ENCODE measurements at places on chromosomes 4 and X.
A peak's percentile ranks its signal among the peaks of the same experiment; 100 is the strongest.

GRCh38 chr4:23973308-23973855 lies 83.5 kb upstream of the PPARGC1A start:
- DNase-seq, result no peak

GRCh38 chrX:9534686-9535085 lies 69.8 kb downstream of the TBL1X start:
- DNase-seq, result no peak

DNA sequence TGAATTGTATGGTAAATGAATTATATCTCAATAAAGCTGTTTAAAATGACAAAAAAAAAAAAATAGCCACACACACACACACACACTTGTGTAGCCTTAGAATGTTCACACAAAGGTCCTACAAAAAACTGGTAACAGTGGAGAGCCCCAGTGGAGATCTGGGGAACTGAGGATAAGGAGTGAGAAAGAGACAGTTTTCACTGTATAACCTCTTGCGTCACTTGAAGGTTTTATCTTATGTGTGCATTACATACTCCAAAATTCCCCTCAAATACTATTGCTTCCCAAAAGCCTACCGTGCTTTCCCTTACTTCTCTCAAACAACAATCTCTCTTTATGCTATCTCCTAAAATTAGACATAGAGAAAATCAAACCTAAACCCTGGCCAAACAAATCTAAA lies 67.8 kb downstream of the SMC1A start:
- no peak for DNase-seq

GRCh38 chr4:79991601-79992000 lies 81.4 kb downstream of the ANTXR2 start:
- DNase-seq, result no peak

- DNase-seq, result no peak
Measured at GRCh38 chr4:26060286-26060685, 146.3 kb downstream of the SMIM20 start.

DNA sequence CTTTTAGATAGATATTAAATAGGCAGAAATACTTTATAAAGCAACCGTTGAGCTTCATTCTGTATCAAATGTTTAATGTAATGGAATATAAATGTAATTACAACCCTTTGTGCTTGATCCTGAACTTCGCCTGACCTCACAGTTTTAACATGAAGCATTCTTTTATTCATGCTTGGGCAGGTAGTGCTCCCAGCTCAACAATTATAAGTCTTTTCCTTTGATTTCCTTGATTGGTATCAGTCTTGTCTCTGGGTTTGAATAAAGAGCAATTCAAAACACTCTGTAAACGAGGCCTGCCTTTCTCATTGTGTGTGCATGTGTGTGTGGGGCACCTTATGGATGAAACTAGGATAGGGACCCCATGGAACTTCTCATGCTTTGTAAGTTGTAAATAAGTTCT lies 6.8 kb downstream of the METAP1 start:
- DNase-seq, result no peak

DNA sequence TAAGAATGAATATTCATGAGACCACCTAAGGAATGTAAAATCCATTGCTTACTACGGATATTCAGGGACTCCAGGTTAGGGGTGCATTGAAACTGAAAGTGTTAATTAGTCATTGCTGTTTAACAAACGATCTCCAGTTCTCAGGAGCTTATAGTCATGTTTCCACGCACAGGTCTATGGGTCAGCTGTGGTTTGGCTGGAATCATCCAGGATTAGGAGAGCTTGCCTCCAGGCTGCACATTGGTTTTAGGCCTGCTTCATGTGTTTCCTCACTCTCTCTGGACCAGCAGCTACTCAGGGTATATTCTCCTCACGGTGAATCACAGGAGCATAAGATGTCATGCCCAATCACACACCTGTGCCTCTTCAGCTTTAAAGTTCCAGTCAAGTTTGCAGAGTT lies 98.9 kb downstream of the ATXN3L start:
- DNase-seq, result no peak

GRCh38 chrX:153692611-153693156 lies 5.0 kb downstream of the SLC6A8 start:
- no peak for DNase-seq

GRCh38 chr4:148704291-148704690 lies 262.1 kb upstream of the NR3C2 start:
- no peak for DNase-seq

DNA sequence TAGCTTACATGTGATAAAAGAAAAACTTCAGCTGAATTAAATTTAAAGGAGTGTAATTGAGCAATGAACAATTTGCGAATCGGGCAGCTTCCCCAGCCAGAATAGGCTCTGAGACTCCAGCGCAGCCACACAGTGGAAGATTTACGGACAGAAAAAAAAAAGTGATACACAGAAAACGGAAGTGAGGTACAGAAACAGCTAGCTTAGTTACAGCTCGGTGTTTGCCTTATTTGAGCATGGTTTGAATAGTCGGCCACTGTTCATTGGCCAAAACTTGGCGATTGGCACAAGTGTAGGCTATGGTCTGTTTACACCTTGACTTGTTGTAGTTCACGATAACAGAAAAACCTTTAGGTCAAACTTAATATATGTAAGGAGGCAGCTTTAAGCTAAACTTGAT lies 16.7 kb upstream of the SUPT20HL1 start:
- no peak for DNase-seq

DNA sequence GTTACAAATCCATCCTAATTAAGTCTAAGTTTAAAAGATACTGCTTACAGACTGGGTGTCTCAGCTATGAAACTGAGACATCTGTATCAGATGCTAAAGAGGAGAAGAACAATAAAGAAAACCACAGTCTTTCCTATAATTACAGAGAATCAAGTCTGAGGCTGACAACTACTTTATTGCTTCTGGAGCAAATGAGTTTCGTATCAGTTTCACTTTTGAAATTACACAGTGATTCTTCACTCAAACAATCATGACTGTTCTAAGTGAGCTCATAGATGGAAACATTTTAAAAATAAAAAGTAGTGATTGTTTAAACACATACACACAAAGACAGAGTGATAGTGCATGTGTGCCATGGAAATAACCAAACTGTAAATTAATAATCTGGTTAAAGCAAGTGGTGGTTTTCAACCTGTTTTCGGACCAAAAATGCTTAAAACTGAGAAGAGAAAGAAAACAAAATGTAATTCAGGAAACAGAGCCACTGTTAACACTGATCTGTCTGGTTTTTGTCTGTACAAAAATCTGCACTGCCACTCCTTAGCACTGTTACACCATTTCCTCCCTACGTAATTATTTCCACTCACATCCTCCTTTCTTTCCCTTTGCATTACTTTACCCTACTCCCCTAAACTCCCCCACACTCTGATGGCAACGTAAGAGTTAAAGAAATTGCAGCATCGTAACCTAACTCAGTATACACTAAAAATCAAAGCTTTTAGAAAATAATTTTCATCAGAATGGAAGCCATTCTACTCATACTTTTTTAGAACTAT lies 12.5 kb downstream of the RFC1 start:
- DNase-seq, result no peak

GRCh38 chr4:164935363-164935762 lies 42.1 kb downstream of the TRIM61 start:
- DNase-seq, result no peak

DNA sequence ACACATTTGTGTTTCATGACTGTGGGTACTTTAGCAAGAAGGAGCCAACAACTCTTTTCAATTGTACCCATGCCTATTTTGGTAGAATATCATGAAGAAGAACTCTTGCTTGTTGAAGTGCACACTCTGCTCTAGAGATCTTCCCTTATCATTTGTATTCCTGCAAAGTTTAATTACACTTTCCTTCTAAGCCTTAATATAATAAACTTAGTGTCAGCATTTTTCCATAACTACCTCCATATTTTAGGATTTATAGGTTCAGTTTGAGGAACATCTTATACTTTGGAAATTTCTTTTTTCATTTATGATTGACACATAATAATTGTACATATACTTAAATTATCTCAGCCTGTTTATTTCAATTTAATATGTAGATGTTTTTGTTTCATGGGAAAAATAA lies 19.1 kb downstream of the FAM47B start:
- DNase-seq, result no peak

DNA sequence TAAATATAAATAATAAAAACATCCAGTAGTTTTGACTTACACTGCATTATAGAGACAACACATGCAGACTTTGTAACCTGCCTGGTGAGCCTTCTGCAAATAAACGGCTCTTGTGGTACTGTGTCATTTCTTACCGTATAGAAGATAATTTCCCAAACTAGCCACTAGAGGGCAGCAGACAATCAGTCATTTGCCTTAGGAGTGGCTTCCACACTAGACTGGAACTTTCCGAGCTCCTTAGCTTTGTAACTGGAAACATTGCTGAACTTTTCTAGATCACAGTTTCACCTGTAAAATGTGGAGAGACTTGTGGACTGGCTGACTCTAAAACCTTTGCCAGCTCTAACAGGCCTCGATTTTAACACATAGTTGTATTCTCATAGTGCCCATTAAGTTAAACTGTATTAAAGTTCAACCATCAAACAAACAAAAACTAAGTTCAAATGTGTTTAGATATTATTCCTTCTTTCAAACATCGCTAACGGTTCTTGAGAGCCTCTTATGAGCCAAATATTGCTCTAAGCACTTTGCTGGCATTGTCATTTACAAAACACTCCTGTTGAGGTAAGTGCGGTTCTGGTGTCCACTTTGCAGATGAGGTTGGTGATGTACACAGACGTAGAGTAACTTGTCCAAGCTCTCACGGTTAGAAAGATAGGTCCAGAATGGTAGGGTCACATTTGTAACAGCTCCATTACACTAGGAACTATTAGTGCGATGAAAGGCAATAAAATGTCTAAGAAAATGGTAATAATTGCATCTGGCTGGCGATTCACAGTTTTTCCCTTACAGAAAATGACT lies 345.5 kb downstream of the ANK2 start:
- DNase-seq, result peak; percentile 68

DNA sequence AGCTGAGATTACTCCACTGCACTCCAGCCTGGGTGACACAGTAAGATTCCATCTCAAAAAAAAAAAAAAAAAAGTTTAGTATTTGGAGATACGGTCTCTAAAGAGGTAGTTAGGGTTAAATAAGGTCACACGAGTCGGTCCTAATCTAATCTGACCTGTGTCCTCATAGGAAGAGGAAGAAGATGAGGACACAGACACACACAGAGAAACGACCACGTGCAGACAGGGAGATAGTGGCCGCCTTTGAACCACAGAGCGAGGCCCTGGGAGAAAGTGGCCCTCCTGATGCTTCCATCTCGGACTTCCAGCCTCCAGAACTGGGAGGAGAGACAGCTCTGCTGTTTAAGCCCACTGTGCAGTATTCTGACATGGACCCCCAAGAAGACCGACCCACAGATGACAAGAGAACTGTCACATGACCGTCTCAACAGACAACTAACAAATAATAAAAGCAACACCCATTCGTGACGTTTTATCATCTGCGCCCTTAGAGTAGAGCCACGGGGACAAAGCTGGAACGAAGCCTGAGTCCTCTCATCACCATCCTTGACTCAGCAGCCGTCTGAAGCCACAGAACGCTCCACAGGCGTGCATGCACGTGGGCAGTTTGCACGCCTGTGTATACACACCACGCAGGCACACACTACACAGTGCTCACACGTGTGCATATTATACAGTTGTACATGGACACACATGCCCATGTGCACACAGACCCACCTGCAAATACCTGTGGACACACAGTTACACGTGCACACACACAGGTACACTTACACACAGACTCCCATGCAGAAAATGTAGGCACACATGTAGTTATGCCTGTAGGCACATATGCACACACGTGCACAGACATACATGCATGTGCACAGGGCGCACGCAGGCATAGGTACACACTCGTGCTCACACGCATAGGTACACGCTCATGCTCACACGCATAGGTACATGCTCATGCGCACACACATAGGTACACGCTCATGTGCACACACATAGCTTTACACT lies 51.7 kb downstream of the FAM53A start:
- no peak for DNase-seq

GRCh38 chr4:105306158-105306781 lies 159.6 kb downstream of the TET2 start:
- DNase-seq, result no peak

DNA sequence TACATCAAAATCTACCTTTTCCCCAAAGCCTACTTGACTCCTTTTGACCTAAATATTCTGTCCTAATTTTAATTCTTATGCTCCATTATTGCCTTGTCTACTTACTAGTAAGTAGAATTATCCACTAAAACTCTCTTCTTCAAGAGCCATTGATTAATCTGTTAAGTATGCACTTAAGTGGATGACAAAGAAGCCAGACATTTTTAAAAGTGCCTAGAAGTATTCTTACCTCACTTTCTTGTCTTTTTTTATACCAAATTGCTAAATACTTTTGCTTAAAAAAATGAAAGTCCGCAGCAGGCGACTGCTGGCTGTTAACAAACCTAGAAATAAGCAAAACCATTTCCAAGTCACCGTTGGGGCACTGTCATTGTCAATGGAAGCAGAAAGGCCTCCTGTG lies 20.1 kb upstream of the FRMPD4 start:
- DNase-seq, result no peak

DNA sequence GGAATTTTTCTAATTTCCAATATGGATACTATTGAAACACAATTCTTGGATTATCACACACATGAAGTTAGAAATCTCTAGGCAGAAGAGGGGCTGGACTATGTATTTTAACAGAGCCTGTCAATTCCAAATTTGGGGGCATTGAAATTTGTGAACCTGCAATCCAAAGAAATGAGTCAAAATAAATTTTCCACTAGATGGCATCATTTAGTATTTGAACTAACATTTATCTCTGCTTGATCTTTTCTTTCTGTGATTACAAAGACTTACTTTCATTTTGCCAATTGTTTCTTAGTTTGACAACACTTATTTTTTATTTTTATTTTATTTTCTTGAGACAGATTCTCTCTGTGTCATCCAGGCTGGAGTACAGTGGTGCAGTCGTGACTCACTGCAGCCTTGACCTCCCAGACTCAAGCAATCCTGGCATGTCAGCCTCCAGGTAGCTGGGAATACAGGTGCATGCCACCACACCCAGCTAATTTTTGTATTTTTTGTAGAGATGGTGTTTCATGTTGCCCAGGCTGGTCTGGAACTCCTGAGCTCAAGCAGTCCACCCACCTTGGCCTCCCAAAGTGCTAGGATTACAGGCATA lies 2.7 kb upstream of the PYURF start:
- DNase-seq, result no peak

- DNase-seq, result no peak
Measured at GRCh38 chr4:56641494-56642051, 39.5 kb downstream of the HOPX start.

DNA sequence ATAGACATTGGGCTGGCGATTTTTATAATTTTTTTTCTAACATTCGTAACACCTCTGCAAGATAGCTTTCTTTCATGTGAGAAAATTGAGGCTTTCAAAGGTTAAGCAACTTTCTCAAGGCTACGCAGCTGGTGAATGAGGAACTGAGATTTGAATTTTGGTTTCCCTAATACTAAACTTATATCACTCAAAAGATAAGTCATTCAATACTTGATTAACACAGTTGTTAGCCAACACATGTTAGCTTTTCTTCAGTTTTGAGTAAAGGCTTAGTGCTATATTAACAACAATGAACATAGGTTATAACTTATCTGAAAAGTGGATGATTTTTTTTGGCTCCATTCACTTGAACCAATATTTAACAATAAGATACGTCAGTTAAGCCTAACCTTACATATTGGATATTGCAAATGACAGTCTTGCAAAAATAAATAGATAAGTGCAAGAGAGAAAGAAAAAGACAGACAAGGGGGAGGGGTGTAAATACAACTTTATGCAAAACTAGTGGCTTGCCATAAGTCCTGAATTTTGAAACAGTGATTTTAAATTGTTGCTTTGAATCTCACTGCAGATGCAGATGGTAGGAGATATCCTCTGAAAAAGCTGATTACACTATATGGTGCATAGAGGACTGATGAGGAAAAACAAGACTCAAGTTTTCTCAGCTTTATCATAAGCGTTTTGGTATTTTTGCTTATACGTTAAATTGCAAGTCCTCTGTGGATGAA lies 11.1 kb upstream of the GPM6A start:
- no peak for DNase-seq

Measured in GDM1 (cell line).